ENCODE measurements at places on chromosomes 13 and 19.

DNA sequence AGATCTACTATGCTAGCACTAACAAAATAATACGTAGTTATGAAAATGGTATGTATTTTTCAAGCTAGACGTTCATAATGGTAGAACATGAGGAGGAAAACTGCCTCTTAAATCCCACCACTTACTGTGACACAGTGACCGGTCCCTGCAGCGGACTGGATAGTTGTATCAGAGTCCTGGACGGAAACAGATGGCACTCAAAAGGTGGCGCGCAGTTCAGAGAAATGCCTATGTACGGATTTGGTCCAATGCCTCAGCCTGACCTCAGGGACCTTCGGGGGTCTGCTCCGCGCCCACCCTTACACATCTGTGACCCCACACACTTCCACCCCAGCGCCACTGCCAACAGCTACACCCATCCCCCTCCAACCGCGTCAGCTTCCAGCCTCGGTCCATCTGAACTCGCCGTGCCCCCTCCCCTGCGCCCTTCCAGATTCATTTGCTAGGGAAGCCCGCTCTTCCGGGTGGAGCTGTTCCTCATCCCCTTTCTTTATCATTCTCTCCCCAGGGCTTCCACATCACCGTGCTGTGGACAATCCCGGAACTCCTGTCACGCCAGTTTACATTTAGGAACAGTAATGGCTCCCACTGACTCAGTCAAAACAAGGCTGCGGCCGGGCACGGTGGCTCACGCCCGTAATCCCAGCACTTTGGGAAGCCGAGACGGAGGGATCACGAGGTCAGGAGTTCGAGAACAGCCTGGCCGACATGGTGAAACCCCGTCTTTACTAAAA is 792 bp upstream of the LENG8 start:
- DNase-seq, result no peak

DNA sequence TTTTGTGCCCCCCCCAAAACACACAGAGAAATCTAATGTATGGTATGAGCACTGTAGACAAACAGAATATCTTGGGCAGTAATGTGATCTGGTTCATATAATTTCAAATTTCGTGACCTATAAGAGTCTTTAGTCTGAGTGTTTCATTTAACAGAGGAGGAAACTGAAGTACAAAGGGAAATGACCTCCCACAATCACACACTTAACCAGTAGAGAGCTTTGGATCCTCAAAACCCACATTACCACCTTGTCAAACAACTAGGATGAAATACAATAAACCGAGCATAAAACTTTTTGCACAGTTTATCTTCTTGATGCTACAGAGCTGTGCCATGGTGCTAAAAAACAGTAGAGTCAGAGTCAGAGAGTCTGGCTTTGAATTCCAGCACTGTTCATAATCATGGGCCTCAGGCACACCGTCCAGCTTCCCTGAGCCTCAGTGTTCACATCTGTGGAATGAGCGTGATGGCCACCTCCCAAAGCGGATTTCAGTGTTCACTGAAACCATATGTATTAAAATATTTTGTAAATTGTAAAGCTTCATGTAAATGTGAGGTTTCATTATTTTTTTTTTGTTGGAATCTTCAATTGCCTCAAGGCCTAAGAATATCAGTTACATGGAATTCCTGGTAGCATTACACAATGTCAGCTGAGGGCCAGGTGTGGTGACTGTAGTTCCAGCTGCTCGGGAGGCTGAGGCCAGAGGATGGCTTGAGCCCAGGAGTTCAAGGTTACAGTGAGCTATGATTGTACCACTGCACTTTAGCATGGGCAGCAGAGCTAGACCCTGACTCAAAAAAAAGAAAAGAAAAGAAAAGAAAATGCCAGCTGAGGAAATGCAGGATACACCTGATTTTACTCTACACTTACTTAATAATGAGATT is 126.4 kb upstream of the FRY start:
- DNase-seq, result no peak

GRCh38 chr19:47389150-47389556 is 30.2 kb downstream of the MEIS3 start:
- no peak for DNase-seq

GRCh38 chr19:34687348-34687747 is 9.9 kb downstream of the ZNF302 start:
- no peak for DNase-seq

Data from activated T-helper 9 cell treated with anti-CD3 and anti-CD28 coated beads, Interleukin-2, amount 50 U/mL, for 16 hours (primary cell).